Chondrocyte (in vitro differentiated cells): ENCODE measurements at places on chromosomes 6 and 20. TPM values are rescaled to one million over a fixed set of nuclear protein-coding genes. Genes with fewer than 3 reads are reported as not detected.

The PACRG gene
- 0.59 to 2.5 TPM (median 1.1 TPM) in 3 replicates for total RNA-seq

The NQO2 gene
- 34.4 to 40.7 TPM (median 35.1 TPM) in 3 replicates for total RNA-seq

- no peak for DNase-seq
Measured at GRCh38 chr6:157659536-157660271, 163.3 kb upstream of the SNX9 start.

DNA sequence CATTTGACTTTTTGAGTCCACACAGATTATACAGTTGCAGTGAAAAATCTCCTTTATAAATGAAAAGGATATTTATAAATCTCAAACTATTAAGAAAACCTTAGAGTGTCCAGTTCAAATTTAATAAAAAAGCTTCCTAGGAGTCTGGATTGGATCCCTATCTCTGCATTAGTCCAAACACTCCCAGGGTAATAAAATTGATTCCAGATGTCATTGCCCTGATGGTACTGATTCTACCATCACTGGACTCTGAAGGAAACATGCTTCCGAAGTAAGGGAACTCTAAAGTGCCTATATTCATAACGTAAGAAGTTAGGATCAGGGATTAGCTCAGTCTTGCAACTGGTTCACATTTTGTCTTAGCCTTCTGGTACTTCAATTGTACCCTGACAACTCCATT, 1325.1 kb upstream of the MAP3K7 start:
- DNase-seq = no peak

DNA sequence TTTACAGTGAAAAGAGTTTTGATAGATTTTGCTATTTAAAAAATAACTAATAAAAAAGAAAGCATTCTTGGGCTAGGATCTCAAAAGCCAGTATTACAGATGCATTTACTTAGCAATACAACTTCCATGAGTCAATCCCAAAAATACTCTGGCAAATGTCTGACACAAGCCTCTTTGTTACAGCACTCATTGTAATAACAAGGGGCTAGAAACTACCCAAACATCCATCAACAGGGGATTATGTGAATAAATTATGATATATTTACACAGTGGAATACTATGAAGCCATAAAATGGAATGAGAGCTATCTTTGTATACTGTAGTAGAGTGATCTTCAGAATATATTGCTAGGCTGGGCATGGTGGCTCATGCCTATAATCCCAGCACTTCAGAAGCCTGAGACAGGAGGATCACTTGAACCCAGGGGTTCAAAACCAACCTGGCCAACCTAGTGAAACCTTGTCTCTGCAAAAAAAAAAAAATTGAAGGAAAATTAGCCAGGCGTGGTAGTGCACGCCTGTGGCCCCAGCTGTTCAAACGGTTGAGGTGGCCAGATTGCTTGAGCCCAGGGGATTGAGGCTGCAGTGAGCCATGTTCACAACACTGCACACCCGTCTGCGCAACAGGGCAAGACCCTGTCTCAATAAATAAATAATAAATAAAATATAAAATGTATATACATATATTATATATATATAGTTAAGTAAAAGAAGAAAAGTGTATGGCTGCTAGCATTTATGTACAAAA, 34.7 kb upstream of the TOP1 start:
- no peak for DNase-seq
